Stimulated activated CD4-positive, alpha-beta T cell treated with anti-CD3 and anti-CD28 coated beads, Interleukin-1b, Interleukin-23, amount 100 ng/mL, for 24 hours (primary cell): ENCODE measurements at places on chromosomes 4 and X.
A peak's percentile ranks its signal among the peaks of the same experiment; 100 is the strongest.

- no peak for DNase-seq
Observed at GRCh38 chr4:61877893-61878292, 677.8 kb downstream of the ADGRL3 start.

- DNase-seq, result no peak
Observed at GRCh38 chr4:27828843-27829242, 968.2 kb downstream of the STIM2 start.

- no peak for DNase-seq
Observed at GRCh38 chrX:38279188-38279587, 48.1 kb downstream of the RPGR start.

DNA sequence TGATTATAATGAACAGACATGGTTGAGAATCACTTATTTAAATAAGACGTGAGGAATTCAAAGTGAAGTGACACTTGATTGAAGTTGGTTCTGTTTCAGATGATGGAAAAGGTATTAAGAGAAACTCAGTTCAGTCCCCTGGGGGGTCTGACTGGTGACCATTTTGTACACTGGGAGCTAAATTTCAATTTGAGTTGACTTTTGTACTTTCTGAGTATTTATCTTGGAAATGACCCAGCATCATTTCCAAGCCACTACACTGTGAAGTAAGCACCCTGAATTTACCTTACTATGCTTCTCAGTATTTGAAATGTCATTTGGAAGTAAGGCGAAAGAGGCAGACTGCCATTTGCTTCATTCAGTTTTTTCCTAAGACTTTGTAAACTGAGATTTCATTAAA lies 73.4 kb downstream of the CNOT6L start:
- DNase-seq, result no peak

- no peak for DNase-seq
Observed at GRCh38 chr4:114287079-114287696, 307.7 kb upstream of the ARSJ start.

GRCh38 chr4:56146956-56147355 lies 198.2 kb downstream of the CEP135 start:
- no peak for DNase-seq

DNA sequence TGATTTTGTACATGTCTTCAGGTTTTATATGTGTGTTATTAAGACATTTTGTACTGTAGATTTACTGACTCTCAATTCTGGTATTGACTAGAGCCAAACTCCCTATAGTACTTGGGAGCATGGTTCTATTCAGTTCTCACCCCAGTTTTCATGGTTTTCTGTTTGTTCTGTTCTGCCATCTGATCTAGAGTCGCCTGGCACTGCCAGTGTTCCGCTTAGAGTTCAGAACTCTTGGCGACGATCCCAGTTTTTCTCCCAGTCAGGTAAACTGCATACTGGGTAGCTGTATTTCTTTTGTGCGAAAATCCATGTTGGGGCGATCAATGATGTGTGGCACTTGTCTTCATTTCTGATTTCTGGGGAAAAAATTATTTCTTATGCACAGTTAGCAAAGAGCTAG lies 78.0 kb downstream of the PHOX2B start:
- DNase-seq, result no peak

GRCh38 chrX:13101441-13102139 lies 57.2 kb upstream of the FAM9C start:
- no peak for DNase-seq

- DNase-seq, result no peak
Observed at GRCh38 chr4:3331511-3332394, 38.9 kb downstream of the RGS12 start.

DNA sequence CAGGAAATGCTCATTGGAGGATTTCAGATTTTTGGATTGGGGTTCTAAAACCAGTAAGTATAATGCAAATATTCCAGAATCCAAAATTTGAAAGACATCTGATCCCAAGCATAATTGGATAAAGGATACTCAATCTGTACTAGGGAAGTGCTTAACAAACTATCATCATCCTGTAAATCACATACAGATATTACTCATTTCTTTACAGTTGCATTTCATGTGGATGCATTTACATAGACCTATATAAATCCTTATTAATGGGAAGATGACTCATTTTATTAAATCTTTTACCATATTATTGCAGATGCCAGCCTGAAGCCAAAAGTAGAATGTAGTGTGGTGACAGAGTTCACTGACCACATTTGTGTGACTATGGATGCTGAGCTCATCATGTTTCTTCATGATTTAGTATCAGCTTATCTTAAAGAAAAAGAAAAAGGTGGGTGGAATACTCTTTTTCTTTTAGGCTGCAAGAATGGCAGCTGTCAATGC lies 22.4 kb upstream of the ADAD1 start:
- no peak for DNase-seq

DNA sequence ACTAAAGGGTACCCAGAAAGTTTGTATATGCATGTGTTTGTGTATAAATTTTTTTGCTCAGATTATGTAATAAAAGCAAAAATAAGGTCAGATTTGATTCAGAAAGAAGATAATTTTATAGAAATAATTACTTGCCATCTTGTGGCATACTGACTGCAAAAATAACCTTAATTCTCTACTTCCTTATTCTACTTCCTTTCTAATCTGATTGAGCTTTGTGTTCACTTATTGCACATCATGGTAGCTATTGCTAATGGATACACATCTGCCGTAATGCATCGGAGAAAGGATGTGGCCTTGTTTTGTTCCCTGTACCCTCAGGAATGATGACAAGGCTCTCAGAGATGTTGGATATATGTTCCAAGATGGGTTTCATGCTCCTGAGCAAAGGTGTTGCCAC lies 10.5 kb upstream of the GNPDA2 start:
- no peak for DNase-seq

DNA sequence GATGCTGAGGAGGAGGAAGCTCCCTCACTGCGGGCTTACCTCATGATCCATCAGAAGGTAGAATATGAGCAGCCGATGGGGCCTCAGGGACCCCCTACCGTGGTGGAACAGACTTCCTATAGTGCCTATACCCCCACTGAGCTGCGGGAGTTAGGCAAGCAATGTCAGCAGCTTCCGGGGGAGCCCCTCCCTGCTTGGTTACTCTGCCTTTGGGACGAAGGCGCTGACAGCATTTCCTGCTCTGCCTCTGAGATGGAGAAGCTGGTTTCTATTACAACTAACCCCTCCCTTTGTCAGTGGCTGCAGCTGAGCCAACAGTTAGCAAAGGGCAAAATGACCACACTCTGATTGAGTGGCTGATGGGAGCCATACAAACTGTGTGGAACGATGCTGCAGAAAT lies 430.7 kb downstream of the IDS start:
- no peak for DNase-seq

GRCh38 chrX:65034668-65035445 lies 58.6 kb upstream of the ZC4H2 start:
- peak; percentile 60 for DNase-seq

GRCh38 chrX:123899701-123900100 lies 39.8 kb downstream of the XIAP start:
- DNase-seq, result no peak

- no peak for DNase-seq
Observed at GRCh38 chr4:8410641-8411271, 29.8 kb downstream of the ACOX3 start.

GRCh38 chr4:20283039-20283438 lies 31.3 kb downstream of the SLIT2 start:
- no peak for DNase-seq

GRCh38 chr4:2742823-2743517 lies 13.2 kb downstream of the TNIP2 start:
- DNase-seq, result no peak

DNA sequence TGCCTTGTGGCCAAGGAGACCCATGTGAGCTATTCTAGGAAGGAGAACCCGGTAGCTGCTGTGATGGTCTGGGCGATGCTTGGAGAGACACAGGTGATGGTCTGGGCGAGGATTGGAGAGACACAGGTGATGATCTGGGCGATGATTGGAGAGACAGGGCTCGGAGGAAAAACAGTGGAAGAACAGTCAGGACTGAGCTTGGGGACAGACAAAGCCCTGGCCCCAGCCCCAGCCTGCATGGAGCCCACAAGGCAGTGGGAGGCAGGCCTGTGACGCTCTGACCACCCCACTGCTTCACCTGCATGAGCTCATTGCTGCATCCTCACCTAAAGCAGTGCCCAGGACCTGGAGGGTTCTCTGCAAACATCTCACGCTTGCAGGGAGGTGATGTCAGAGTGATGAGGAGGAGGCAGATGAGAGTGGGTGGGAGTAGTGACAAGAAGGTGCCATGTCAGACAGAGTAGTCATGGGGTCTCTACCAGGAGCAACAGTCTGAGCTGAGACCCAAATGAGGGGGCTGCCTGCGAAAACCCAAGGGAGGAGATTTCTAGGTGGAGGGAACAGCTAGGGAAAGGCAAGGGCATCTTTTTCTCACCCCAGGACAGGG lies 35.9 kb upstream of the PSAPL1 start:
- no peak for DNase-seq

DNA sequence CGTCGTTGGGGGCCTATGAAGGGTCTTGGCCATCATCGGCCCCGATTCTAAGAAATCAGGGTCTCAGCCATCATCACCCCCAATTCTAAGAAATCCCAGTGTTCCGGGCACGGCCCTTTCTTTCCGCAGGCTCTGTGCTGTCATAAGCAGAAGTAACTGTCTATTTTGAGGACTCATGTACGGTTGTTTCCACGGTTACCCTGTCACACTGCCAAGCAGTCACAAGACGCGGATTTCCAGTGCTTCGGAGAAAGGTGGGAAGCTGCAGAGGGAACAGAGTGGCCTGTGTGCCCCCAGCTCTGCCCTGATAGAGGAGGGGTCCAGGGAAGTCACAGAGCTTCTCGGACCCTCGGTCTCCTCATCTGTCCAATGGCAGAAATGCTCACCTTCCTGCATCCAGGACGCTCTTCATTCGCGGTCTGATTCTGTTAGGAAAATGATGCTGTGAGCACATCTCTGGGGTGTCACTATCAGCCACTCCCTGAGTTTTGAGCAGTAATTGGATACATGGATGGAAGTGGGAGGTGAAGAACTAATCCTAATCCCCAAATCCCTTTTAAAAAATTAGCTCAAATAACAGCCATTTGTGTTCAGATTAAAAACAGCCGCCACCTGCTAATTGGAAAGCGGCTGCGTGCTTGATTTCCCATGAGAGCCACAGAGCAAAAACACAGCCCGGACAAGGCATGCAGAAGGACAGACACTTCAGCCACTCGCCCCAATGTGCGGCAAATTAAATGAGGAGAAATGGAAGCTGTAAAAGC lies 73.1 kb downstream of the WFS1 start:
- DNase-seq, result no peak

DNA sequence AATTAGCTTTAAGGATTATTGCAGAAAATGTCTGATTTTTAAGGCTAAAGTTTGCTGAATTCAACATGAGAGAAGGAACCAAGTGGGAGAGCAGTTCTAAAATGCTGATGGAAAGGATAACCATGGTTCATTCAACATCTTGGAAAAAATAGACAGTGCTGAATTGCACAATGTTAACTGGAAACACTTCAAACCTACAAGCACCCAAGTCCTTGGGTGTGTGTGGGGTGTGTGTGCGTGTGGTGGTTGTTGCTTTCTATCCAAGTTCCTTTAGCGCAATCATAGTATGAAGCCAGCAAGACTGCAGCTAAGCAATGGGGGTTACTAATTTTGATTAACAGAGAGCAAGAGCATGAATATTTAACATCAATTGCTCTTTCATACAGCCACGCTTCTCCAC lies 29.3 kb upstream of the SCOC start:
- no peak for DNase-seq

GRCh38 chrX:110536816-110537215 lies 178.2 kb downstream of the RTL9 start:
- DNase-seq, result no peak

DNA sequence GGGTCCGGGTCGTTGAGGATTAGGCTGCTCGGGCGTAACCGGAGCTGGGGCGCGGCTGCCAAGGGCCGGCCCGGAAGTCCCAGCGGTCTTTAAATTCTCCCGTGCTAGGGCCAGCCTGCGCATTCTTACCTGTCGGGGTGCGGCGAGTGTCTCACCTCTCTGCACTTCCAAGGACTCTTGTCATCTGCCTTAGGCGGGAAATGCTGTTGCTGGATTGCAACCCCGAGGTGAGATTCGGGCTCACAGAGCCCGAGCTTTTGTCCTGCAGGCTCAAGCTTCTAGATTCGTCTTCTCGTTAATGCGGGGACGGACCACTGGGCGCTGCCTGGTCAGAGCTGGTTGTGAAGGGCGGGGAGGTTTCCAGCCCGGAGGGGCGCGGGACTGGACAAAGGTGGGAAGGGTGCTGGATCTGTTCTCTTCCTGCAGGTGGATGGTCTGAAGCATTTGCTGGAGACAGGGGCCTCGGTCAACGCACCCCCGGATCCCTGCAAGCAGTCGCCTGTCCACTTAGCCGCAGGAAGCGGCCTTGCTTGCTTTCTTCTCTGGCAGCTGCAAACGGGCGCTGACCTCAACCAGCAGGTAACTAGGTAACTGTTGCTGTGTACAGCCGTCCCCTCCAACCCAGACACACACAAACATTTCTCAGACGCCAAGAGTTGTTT lies at the start of gene ANKRD37:
Gene ANKRD37, plus strand, starts transcription at position 118 of the 662 bp plus-strand sequence. Its CDS starts 83 bp downstream, at position 201.
- no peak for DNase-seq

GRCh38 chrX:154313147-154313546 lies 17.6 kb downstream of the TKTL1 start:
- DNase-seq, result no peak

DNA sequence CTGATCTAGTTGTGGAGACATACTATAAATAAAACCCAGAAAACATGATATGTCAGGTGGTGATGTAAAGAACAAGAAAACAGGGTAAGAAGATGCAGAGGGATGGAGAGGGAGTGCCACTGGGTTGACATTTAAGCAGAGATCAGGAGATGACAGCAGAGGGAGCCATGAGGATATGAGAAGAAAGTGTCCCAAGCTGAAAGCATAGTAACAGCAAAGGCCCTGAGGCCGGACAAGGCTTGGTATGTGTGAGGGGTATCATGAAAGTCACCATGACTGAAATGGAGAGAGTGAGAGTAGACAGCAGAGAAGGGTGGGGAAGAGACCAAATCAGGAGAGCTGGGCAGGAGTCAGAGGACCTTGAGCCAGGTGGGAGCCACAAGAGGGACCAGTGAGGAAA lies 3.4 kb downstream of the GPKOW start:
- DNase-seq, result no peak

- DNase-seq, result no peak
Observed at GRCh38 chr4:56976283-56976836, 1.0 kb downstream of the NOA1 start.

DNA sequence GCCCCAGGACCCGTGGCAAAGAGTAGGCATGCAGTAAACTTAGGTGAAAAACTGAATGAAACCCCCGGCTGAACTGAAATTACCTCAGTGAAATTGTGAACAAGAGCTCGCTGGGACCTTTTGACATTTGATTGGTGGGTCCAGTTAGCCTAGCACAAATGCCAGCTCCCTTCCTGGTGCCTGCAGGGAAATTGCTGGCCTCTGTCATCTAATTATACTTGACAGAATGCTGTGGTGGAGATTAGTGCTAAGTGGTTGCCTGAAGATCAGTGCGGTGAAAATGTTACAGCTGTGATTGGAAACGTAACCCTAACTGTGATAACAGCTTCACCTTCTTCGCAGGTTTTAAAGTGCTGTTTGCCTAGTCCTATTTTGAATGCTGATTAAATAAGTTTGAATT lies 43.0 kb downstream of the ADD1 start:
- no peak for DNase-seq
